ENCODE measurements at places on chromosomes 11 and 22.

GRCh38 chr11:4798427-4799183 is 5.6 kb downstream of the OR52R1 start:
- H3K27me3 ChIP-seq: no peaks in the 10 kb centered on the region
- H3K4me1 ChIP-seq: no peaks in the 10 kb centered on the region

- H3K4me1 ChIP-seq: peaks cover 3% of the 10 kb centered on the region
- DNase-seq: no peak
- H3K36me3 ChIP-seq: no peaks in the 10 kb centered on the region
- no peak overlapping the region for H3K27ac ChIP-seq
Observed at GRCh38 chr11:13328286-13328685, 50.7 kb downstream of the BMAL1 start.

GRCh38 chr11:32390712-32391111 is 44.6 kb downstream of the WT1 start:
- no peaks in the 10 kb centered on the region for H3K27me3 ChIP-seq
- peaks cover 6% of the 10 kb centered on the region for H3K4me1 ChIP-seq
- no peaks in the 10 kb centered on the region for H3K36me3 ChIP-seq
- DNase-seq: no peak

DNA sequence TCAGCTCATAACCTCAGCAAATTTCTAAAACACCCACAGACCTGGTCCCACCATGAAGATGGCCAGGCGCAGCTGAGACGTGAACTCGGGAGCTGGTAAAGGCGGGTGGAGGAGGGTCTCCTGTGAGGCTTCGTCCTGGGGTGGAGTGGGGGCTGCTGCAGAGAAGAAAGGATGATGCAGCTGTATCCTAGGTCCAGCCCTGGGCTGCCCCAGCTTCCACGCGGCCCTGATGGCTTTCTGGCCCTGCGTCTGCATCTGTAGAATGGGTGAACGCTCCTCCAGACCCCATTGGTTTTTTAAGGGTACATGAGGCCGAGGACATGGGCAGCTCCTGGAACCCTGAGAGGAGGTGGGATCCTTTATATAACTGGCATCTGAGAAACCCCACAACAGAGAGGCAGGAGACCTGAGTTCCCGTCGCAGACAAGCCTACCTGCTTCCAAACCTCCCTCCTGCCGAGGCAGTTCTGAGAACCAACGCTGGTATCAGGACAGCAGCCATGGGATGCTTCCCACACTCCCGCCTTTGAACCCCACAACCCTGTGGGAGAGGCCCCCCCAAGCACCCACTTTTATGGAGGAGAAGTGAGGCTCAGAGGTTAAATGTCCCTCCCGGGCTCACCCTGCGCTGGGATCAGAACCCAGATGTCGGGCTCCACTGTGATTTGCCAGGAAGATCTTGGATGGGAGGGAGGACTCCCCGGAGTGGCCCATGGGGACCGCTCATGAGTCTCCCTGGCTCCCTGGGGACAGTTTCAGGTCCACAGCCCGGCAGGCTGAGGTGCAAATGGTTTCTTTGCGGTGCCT is 55.2 kb upstream of the FGF3 start:
- no peak overlapping the region for H3K27ac ChIP-seq
- H3K36me3 ChIP-seq: no peaks in the 10 kb centered on the region
- H3K4me1 ChIP-seq: no peaks in the 10 kb centered on the region
- no peak for DNase-seq
- H3K27me3 ChIP-seq: no peaks in the 10 kb centered on the region

DNA sequence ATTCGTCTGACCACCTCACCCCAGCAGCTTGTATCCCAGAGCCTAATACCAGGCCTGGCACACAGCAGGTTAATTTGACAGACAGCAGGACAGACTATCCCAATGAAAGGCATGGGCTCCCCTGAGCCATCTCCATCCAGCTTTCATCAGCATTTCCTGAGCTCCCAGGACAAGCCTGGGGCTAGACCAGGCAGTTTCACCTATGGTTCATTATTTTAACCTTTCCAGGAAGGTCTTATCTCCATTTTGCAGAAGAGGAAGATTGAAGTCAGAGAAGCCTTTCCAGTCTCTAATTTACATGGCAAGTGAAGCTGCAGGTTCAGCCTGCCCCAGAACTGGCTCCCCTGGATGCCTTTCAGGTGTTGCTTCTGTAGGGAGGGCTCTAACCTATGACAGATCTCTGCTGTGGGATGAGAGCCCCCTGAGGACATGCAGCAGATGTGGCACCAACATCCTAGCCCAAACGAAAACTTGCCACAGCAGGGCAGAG is 17.0 kb downstream of the ARRB1 start:
- H3K4me1 ChIP-seq: peaks cover 91% of the 10 kb centered on the region
- peaks cover 22% of the 10 kb centered on the region for H3K36me3 ChIP-seq
- H3K27ac ChIP-seq: peak overlapping the region; percentile 79
- peak overlapping the region; percentile 76 for H3K4me3 ChIP-seq
- H3K27me3 ChIP-seq: peaks cover 17% of the 10 kb centered on the region

DNA sequence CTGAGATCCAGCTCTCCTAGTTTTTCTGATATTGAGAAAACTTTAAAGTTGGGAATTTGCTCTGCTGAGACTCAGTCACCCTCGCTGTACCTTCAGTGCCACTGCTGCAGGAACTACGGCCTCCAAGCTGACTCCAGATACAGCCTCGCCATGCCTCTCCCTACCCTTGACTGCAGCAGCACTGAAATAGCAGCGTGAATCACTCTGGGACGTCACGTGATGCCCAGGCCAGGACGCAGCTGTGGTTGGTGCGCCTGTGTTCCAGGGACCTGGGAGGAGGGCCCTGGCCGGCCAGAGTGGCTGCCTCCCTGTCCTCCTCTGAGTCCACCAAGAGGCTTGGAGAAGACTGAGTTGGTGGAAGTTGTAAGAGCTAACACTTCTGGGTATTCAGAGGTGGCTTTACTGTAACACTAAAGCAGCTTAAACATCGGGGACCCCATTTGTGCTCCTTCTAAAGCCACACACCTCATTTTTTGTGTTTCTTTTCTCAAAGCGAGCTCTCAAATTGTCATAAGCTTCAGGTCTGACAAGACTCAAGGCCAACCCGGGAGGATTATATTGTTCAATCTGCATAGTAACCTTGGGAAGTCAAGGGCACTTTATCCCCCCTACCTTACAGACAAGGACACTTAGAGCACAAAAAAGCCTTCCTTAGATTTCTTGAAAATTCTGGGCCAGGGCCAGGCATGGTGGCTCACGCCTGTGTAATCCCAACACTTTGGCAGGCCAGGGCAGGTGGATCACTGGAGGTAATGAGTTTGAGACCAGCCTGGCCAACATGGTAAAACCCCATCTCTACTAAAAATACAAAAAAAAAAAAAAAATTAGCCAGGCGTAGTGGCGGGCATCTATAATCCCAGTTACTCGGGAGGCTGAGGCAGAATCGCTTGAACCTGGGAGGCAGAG is 4.2 kb upstream of the STIP1 start:
- no peak overlapping the region for H3K4me3 ChIP-seq
- peak; percentile 55 for DNase-seq
- peaks cover 13% of the 10 kb centered on the region for H3K27me3 ChIP-seq
- peaks cover 8% of the 10 kb centered on the region for H3K4me1 ChIP-seq
- H3K36me3 ChIP-seq: peaks cover 3% of the 10 kb centered on the region
- H3K27ac ChIP-seq: peak overlapping the region; percentile 52

GRCh38 chr22:24512043-24512442 is 16.9 kb downstream of the UPB1 start:
- H3K4me1 ChIP-seq: peaks cover 23% of the 10 kb centered on the region
- H3K4me3 ChIP-seq: no peak overlapping the region
- DNase-seq: no peak
- H3K27ac ChIP-seq: no peak overlapping the region
- no peaks in the 10 kb centered on the region for H3K27me3 ChIP-seq

GRCh38 chr11:31815711-31816467 is 4.8 kb upstream of the PAX6 start:
- peak overlapping the region; percentile 77 for H3K4me3 ChIP-seq
- peaks cover 3% of the 10 kb centered on the region for H3K36me3 ChIP-seq
- H3K27me3 ChIP-seq: peaks cover 35% of the 10 kb centered on the region
- no peak for DNase-seq
- H3K4me1 ChIP-seq: peaks cover 21% of the 10 kb centered on the region
- H3K27ac ChIP-seq: no peak overlapping the region

GRCh38 chr11:85752890-85753581 is 57.9 kb downstream of the SYTL2 start:
- H3K4me1 ChIP-seq: peaks cover 43% of the 10 kb centered on the region
- peaks cover 4% of the 10 kb centered on the region for H3K27me3 ChIP-seq
- no peak for DNase-seq

DNA sequence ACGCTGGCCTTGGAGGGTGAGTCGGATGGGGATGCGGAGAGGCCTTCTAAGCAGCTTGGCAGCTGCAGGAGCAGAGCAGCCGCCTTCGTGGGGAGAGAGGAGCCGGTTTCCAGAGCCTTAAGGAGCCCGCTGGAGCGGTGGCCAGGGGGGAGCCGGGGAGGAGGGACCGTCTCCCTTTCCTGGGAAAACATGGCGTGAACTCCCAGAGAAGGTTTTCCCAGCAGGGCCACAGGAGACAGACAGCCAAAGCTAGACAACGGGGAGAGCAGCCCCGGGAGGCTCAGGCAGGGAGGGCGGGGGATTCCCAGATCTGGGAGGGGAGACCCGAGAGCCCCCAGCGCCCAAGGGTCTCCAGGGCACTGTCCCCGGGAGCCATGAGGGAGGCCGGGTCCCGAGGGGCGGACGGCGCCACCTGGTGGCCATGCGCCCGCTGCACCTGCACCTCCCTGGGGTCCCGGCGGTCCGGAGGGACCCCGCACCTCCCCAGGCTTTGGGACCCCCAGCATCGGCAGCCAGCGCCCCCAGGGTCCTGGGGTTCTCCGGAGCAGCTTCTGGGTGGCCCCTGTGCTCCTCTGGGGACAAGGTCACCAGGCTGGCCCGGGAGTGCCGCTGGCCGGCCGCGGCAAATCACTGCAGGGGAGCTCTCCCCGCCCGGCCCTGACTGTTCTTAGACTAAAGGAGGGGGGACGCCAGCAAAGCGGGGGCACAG is 2.4 kb upstream of the SYT8 start:
- no peaks in the 10 kb centered on the region for H3K4me1 ChIP-seq
- H3K4me3 ChIP-seq: no peak overlapping the region
- no peaks in the 10 kb centered on the region for H3K36me3 ChIP-seq
- no peak overlapping the region for H3K27ac ChIP-seq
- peak; percentile 74 for DNase-seq

DNA sequence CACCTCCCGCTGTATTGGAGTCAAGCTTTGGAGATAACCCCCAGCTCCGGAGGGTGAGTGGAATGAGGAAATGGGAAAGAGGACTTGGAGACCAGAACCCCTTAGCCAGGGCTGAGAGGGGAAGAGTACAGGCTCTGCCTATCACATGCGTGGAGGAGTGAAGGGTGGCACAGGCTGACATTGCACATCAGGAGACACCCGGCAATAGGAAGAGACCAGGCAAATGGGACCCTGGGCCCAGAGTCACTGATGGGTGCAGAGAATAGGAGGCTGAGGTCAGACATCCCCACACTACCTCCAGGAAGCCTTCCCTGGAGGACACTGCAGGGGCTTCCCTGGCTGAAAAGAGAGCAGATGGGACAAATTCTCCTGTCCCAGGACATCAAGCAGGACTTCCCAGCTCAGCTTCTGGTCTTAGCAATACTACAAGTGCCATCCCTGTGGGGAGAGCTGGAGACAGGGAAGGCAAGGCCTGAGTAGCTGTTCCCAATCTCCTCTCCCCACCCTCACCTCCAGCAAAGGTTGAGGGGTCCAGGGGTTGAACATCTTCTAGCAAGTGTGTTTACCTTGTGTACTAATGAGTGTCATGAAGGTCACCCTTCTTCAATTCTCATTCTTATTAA is 160.7 kb downstream of the BUD13 start:
- H3K4me1 ChIP-seq: no peaks in the 10 kb centered on the region
- no peak for DNase-seq
- H3K27ac ChIP-seq: no peak overlapping the region
- H3K27me3 ChIP-seq: peaks cover 8% of the 10 kb centered on the region

- peaks cover 21% of the 10 kb centered on the region for H3K4me1 ChIP-seq
- peak overlapping the region; percentile 66 for H3K27ac ChIP-seq
- H3K27me3 ChIP-seq: peaks cover 1% of the 10 kb centered on the region
- no peak overlapping the region for H3K4me3 ChIP-seq
- DNase-seq: peak; percentile 47
Observed at GRCh38 chr11:122100037-122100755, 15.8 kb downstream of the BLID start.

DNA sequence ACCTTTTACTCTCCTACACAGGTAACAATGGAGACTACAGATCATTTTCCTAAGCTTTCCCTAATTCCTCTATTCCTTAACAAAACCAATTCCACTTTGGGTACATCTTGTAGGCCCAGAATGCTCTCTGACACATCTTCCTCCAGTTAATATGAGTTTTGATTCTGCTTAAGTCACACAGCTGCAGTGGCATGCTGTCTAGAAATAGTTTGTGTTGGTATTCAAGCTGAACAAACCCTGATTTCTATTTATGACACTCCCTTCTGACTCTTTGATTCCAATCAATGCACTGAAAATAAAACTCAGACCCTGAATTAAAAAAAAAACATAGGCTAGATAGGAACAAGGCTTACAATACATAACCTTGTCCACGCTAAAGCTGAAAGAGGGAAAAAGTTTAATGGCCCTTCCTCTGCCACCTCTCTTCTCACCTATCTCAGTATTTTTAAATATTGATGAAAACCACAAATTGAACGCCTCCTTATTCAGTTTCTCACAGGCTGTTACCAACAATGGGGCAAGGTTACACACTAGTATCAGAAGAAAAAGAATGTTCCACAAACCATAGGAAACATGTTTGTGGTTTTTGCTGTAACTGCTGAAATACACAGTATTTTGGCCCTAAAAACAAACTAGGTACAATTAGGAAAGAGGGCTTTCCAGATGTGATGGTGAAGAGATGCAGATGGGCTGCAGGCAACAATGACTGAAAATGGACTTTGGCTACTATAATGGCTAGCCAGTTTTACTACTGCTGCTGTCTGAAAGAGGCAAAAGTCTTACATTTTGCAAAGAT is 35.7 kb upstream of the GAB2 start:
- DNase-seq: no peak
- no peaks in the 10 kb centered on the region for H3K27me3 ChIP-seq
- no peak overlapping the region for H3K4me3 ChIP-seq
- no peaks in the 10 kb centered on the region for H3K36me3 ChIP-seq

GRCh38 chr22:16915701-16916100 is 90.5 kb upstream of the XKR3 start:
- no peak overlapping the region for H3K4me3 ChIP-seq
- DNase-seq: no peak
- peaks cover 4% of the 10 kb centered on the region for H3K36me3 ChIP-seq
- H3K27me3 ChIP-seq: peaks cover 3% of the 10 kb centered on the region

- no peaks in the 10 kb centered on the region for H3K36me3 ChIP-seq
- no peak overlapping the region for H3K27ac ChIP-seq
- DNase-seq: no peak
- no peaks in the 10 kb centered on the region for H3K4me1 ChIP-seq
- H3K27me3 ChIP-seq: peaks cover 7% of the 10 kb centered on the region
- H3K4me3 ChIP-seq: no peak overlapping the region
Observed at GRCh38 chr22:35480627-35481550, 59.7 kb upstream of the RASD2 start.

- H3K36me3 ChIP-seq: no peaks in the 10 kb centered on the region
- no peak overlapping the region for H3K4me3 ChIP-seq
- no peak for DNase-seq
- H3K27me3 ChIP-seq: no peaks in the 10 kb centered on the region
- no peak overlapping the region for H3K27ac ChIP-seq
Observed at GRCh38 chr11:128227466-128227865, 359.9 kb downstream of the ETS1 start.

GRCh38 chr22:34198976-34199375 is 278.7 kb upstream of the LARGE1 start:
- no peaks in the 10 kb centered on the region for H3K27me3 ChIP-seq
- no peak overlapping the region for H3K4me3 ChIP-seq
- no peak for DNase-seq

- H3K4me3 ChIP-seq: no peak overlapping the region
- no peak overlapping the region for H3K27ac ChIP-seq
- no peaks in the 10 kb centered on the region for H3K27me3 ChIP-seq
- peaks cover 13% of the 10 kb centered on the region for H3K36me3 ChIP-seq
Observed at GRCh38 chr11:103297900-103298299, 188.7 kb downstream of the DYNC2H1 start.

Data from endothelial cell (in vitro differentiated cells).